A549 (cell line): ENCODE measurements at places on chromosomes 16 and 17.

GRCh38 chr16:51048544-51048943 lies 102.5 kb downstream of the SALL1 start:
- no peak for DNase-seq

DNA sequence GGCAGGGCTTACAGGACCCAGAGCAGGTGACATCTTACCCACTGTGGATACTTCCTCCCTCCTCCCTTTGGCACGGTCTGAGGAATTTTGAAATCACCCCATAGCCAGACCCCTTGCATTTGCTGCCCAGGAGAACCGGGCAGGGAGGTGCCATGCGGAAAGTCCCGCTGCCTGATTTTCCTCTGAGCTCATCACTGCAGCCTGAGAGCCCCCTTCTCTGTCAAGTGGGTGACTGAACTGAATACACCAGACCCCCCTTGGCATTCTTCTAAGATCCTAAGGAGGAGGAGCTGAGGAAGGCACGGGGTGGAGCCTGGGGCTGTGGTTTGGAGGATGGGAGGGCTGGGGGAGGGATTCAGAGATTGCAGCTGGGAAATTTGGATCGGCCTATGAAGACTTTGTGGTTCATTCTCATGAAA lies 173.4 kb downstream of the RAB11FIP4 start:
- no peak for DNase-seq

DNA sequence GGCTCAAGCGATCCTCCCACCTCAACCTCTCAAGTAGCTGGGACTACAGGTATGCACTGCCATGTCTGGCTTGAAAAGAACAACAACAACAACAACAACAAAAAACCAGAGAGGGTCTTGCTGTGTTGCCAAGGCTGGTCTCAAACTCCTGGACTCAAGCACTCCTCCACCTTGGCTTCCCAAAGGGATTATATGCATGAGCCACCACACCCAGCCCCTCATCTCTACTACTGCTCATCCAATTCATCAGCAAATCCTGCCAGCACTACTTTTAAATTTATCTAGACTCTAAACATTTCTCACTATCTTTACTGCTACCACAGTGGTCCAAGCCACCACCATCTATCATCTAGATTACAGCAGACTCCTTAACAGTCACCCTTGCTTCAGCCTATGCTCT lies 109.6 kb downstream of the BRIP1 start:
- DNase-seq = no peak

DNA sequence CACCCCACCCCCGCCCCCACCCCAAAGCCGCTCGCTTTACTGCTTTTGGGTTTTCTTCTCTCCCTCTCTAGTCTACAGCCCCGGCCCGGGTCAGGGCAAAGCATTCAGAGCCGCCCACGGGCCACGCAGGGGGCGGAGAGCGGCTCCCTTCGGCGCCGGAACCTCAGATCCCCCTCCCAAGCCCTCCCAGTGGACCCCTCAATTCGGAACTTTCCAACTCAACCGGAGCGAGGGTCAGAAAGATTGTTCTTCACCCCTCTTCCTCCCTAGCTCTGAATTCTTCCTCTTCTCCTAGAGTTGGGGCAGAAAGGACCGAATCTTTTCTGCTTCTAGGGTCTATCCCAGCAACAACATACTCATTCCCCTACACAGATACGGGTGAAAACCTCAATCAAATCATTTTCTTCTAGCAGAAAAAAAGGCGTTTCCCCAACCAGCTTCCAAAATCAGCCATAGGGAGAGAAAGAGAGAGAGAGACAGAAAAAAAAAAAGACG lies 1.0 kb downstream of the HOXB2 start:
- DNase-seq = no peak

DNA sequence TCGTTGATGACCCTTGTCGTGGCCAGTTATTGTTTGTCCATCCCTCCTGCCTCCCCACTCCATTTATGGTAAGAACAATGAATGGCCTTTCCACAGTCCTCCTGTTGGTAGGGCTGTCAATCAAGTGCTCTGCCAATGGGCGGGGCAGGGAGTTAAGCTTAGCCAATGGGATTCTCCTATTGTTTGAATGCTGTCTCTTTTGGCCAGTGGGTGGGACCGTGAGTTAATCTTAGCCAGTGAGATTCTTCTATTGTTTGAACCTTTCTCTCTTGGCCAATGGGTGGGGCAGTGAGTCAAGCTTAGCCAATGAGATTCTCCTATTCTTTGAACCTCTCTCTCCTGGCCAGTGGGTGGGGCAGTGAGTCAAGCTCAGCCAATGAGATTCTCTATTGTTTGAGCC lies 85.4 kb downstream of the IRX3 start:
- DNase-seq = no peak

DNA sequence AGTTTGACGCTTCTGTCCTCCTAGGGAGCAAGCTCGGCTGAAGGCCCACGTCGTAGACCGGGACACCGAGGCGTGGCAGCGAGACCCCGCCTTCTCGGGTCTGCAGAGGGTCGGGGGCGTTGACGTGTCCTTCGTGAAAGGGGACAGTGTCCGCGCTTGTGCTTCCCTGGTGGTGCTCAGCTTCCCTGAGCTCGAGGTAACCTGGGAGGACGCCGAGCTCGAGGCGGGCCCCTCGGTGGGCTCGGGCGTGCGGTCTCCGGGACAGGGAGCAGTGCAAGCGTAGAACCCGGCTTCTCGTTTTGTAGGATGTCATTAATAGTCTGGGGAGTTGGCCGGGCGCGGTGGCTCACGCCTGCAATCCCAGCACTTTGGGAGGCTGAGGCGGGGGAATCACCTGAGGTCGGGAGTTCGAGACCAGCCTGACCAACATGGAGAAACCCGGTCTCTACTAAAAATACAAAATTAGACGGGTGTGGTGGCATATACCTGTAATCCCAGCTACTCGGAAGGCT lies 715 bp downstream of the ENDOV start:
- DNase-seq = no peak

DNA sequence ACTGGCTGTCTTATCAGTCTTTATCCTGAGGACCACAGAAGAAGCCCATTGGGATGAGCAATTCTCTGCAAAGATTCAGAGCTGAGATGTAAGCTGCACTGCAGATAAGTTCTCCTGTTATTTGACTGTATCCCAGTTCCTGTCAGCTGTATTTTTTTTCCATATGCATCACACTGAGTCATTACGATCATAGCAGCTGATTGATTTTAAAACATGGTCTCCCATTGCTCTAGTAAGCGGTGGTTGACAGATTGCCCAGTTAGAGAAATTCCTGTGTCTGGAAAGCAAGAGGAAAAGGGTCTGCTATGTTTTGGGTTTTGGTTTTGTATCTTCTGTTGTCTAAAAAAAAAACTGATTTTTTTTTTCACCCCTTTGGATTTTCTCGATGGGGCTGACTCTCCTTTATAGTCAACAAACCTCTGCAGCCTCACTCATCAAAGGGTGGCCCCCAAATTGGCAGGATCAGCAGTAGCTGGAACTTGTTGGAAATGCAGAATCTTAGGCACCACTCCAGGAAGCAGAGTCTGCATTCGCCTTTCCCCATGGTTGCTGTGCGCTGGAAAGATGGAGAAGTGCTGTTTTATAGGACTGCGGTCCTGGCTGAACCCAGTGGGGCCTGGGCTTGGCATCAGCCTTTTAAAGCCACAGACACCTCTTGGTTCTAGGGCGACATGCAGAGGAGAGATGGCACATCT lies 220.1 kb upstream of the MPHOSPH6 start:
- DNase-seq = no peak

GRCh38 chr16:27761816-27762215 lies 211.9 kb downstream of the KATNIP start:
- DNase-seq = no peak
